ENCODE measurements at places on chromosomes 4 and X.

GRCh38 chr4:86256086-86256485 is 103.8 kb downstream of the MAPK10 start:
- no peak for DNase-seq

DNA sequence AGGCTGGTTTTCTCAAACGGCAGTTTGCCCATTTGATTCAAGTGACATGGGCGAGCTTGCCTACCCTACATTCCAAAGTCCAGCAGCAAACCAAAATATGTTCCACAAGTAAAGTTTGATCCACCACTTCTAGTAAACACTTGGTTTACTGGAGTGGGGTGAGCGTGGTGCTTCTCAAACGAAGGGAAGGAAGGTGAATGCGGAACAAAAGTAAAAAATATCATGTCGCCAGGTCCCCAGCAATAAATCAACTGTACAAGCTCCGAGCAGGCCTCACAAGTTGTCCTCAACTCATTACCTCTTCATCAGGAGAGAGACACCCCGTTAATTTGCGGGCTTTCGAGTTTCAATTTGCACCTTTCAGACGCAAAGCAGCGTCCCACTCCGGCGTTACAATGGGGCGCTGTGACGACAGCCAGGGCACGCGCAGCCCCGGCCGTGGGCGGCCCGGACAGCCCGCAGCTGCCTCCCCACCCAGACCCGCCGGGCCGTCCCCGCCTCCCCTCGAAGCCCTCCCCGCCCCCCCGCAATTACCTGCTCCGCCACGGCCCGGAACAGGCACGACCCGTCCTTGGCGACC is 1.0 kb downstream of the OTUD4 start:
- no peak for DNase-seq

DNA sequence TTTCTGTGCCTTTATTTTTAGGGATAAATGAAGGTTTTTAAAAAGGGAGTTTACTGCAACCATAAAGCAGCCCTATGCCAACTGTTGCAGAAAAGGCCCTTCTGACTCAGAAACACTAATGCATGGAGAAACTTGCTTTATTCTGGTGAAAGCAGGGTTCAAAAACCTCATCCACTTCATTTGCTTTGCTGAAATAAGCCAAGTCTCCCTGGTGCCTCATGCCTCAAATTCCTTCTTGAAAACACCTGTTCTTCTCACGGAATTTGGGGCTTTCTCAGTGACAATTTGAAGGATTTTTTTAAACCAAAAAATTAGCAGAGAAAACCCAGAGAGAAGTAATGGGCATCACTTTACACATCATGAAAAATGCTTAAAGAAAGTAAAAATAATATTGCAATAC is 349.0 kb downstream of the PCDH7 start:
- peak; percentile 40 for DNase-seq

DNA sequence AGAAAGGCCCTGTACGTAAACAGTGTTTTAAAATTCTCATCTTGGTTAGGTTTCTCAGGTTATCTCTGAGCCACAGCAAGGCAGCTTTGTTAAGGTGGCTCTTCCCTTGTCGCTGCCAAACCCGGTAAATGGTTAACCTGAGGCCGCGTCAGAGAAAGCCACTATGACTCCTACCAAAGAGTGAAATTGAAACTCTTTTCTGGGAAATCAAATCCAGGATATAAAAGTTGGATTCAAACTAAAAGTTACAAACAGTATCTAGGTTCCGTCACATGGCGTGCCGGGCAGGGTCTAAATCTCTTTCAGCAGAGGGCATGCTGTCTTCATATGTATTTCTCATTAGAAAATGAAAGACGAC is 433 bp downstream of the MMAA start:
- DNase-seq: no peak

GRCh38 chr4:74675673-74676279 is 118.5 kb downstream of the BTC start:
- DNase-seq: no peak

GRCh38 chrX:132916349-132916748 is 42.1 kb downstream of the HS6ST2 start:
- DNase-seq: no peak

DNA sequence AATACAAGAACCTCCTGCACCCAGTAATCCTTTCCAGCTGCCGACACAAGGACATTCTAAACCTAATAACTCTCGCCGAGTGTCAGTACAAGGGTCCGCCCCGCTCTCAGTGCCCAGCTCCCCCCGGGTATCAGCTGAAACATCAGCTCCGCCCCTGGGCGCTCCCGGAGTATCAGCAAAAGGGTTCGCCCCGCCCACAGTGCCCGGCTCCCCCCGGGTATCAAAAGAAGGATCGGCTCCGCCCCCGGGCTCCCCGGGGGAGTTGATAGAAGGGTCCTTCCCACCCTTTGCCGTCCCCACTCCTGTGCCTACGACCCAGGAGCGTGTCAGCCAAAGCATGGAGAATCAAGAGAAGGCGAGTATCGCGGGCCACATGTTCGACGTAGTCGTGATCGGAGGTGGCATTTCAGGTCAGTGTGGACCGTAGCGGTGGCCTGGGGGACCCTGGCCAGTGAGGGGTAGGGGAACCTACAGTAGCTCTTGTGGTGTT is at the start of gene MAOA:
TSS of gene MAOA (plus strand) at position 295 of the 490 bp plus-strand sequence. CDS start at position 338, 43 bp downstream.
- DNase-seq: peak; percentile 20

DNA sequence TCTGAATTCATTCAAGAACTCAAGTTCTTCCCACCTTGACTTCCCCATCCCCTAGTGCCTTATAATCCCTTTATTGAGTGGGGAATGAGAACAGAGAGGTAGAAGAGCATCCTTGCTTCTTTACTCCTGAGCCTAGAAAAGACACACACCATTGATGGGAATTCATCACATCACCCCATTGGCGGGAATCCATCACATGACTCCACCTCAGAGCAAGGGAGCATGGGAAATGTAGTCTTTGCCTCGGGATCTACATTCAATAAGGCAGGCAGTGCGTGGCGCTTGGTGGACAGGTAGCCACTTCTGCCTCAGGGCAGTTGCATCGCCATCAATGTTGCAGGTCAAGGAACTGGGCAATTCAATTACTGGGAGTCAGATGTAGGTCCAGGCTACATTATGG is 50.7 kb downstream of the MXRA5 start:
- no peak for DNase-seq

DNA sequence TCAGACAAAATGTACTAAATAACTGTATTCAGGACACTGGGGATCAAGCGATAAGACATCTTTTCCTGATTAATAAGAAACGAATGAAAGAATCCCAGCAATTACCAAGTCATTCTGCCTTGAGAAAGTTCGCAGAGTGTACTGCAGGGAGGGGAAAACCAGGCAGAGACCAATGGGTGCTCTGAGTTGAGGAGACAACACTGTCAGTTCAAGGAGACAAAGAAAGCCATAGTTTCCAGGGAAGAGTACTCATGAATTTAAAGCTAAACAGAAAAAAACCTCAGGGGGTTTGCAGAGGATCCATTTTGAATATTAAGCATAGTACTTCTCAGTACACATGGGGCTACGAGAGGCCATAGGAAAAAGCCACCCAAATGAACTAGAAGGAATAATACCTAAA is 573.0 kb downstream of the KCTD8 start:
- no peak for DNase-seq

DNA sequence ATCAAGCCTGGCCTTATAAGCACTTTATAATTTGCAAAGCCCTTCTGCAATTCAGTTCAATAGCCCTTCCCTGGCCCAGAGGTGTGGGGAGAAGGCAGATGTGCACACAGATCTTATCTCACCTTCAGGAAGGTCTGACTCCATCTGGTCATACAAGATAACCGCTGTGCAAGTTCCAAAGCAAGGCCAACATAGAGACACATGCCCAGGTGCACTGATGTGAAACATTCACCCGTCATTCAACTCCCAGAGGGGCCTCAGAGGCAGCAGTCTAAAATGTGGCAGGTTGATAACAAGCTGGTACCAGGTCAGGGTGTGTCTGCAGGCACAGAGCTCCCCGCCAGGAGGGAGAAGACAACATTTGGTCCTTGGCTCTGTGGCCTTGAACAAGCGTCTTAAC is 10.9 kb upstream of the WFS1 start:
- no peak for DNase-seq

DNA sequence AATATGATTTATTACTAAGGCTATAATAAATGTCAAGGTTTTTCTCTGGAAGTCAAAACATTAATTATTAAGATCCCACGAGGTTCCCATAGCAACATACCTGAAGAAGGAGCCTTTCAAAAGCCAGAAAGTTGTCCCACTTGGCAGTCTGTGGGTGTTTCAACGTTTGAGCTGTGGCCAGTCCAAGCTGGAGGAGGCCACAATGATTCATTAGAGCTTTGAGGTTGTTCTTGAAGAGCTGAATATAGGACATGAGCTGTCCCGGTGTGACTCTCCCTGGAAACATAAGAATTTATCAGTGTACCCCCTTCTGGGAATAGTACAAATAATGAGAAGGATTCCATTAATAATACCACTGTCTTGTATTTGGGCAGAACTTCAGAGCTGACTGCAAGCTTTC is 92.1 kb downstream of the SCFD2 start:
- DNase-seq: no peak

DNA sequence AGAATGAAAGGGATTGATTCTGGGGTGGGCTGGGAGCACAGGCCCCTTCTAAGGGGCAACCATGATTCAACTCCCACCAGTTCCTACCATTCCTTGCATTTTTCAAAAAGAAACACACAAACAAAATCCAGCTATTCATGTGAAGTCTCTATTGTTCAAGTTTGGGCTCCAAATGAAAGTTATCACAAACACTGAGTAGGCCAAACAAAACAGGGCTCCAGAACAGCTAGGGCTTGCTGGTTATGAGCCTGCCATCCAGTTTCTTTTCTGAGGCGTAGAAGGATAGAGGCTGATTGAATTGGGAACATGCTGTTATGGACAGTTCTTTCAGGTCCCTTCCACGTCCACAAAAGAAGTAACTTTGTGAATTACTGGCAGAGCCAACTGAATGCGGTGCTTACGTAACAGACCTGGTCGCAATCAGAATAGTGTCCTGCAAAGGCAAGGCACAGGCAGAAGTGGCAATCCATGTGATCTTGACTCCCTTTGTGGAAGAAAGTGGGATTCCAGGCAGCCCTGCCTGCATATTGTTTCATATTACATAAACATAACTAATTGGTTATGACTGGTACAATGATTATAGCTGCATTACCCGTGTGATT is 244.5 kb downstream of the SCFD2 start:
- no peak for DNase-seq

GRCh38 chr4:105544520-105545286 is 7.7 kb upstream of the ARHGEF38 start:
- DNase-seq: no peak

DNA sequence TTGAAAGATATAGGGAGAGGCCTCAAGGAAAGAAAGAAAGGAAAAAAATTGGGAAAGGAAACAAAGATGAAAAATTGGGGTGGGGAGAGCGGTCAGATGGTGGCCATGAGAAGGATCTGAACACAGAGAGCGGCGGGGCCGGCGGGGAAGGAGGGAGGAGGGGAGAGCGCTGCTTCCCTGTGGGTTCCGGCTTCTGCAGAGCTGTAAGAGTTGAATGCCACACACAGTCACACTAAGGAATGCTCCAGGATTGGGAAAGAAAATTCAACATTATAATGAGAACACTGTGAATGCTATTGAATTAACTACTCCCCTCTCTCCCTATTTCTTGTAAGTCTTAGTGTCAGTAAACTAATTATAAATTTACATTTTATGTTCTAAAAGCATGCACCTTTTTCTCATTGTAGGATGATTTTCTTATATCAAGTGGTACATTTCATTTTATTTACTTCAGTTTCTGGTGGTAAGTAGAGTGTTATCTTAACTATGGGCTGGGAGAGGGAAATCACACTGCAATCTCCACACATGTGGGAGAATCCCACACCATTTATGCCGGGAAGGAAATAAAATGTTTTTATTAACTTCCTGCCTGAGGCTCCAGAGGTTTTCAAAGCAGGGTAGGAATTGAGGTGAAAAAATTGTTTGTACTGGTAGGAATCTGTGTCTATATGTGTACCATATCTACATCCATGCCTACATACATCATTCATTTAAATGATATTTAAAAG is 904 bp downstream of the F11 start:
- DNase-seq: peak; percentile 11

- no peak for DNase-seq
Observed at GRCh38 chrX:111444881-111445280, 32.9 kb upstream of the DCX start.

GRCh38 chr4:158282252-158282651 is 72.0 kb downstream of the TMEM144 start:
- no peak for DNase-seq

DNA sequence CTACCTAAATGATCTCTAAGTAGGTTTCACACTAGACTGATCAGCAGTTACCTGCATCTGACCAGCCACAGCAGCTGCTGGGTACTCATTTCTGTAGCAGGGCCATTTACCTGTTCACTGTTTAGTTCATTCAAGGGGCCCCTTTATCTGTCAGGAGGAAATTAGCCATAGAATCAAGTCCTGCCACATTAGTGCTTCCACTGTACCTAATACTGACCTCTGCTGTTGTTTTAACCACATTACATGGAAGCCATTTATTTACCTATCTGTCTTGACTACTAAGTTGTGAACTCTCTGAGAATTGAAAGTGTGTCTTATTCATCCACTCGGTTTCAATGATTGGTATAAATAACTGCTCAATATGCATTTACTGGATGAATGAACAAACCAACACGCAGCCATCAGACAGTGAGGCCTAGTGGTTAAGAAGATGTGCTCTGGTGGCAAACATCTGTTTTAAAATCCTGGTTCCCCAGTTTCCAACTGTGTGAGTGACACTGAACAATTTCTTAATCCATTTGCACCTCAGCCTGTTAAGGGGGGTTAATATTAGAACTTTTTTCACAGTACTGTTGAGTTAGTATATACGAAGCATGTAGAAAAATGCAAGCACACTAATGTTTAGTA is 30.0 kb upstream of the ANXA5 start:
- peak; percentile 44 for DNase-seq

DNA sequence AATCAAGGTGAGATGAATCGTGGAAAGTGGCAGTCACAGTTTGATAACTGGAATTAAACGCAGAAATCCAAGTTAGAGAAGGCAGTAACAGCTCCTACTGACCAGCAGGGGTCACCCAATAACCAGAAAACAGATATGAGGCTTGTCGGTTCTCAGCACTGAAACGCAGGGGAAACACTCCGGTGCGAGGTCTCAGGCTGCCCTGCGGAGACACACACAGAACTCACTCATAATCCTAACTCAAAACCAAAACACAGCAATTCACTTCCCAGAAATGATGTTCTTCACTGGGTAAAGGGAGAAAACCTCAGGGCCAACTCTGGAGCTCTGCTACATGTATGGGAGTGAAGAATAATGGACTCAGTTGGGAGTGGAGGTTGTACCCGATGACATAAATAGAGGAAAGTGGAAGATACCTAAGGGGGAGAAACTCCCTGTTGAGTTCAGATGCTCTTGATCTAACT is 384.4 kb downstream of the RAPGEF2 start:
- peak; percentile 77 for DNase-seq

- DNase-seq: no peak
Observed at GRCh38 chr4:7877176-7877575, 62.5 kb downstream of the AFAP1 start.

DNA sequence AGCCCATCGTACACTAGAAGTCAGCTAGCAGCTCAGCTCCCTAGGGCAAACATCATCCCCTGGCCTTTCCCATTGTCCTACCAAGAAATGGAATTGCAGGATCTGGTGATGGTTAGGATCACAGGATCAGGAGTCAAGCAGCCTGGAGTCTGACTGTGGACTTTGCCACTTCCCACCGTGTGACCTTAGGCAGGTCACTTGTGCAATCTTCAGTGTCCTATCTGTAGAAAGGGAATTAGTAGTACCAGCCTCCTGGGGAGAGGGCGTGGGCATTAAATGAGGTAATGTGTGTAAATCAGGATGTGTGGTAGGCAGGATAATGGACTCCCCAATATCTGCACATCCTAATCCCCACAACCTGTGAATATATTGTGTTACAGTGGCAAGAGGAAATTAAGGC is 38.6 kb upstream of the APLN start:
- DNase-seq: no peak
